ENCODE measurements at places on chromosomes 4 and X. TPM values are rescaled to one million over a fixed set of nuclear protein-coding genes. Genes with fewer than 3 reads are reported as not detected.

GRCh38 chrX:68492583-68492982 is 6.3 kb upstream of the YIPF6 start:
- no peak for DNase-seq

DNA sequence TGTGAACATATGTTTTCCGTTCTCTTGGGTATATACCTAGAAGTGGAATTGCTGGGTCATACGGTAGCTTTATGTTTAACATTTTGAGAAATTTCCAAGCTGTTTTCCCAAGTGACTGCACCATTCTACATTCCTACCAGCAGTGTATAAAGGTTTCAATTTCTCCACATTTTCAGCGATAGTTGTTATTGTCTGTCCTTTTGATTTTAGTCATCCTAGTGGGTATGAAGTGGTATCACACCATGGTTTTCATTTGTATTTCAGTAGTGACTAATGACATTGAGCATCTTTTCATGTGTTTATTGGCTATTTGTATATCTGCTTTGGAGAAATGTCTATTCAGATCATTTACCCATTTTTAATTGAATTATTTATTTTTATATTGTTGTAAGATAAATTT is 2.4 kb downstream of the PPEF1 start:
- no peak for DNase-seq

Gene ACOX3
- total RNA-seq: 38.6 TPM

Gene SCARB2
- total RNA-seq: 123 TPM

Gene ITIH6
- not detected for total RNA-seq

Gene USO1
- total RNA-seq: 23.7 TPM

All from upper lobe of left lung (tissue), 6 donors.